ENCODE measurements at places on chromosomes 12 and 14. TPM values are rescaled to one million over a fixed set of nuclear protein-coding genes. Genes with fewer than 3 reads are reported as not detected.

GRCh38 chr14:89027097-89027740, 202.8 kb downstream of the TTC8 start:
- peak; percentile 71 for DNase-seq

GRCh38 chr12:104669851-104670337, 213.1 kb downstream of the CHST11 start:
- peak; percentile 67 for DNase-seq

DNA sequence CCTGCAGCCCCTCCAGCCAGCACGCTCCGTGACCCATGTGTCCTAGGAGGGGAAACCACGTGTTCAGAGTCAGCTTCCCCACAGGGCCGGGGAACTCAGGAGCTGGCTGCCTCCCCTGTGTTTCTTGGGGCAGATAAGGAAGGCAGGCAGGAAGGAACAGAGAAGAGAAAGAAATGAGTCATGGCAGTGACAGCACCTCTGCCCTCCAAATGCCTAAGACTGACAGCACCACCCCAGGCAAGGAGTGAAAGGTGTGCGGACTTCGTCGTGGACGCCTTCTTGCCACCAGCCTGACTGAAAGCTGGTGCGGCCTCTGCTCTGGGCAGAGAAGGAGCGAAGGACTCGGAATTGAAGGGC, 167.0 kb upstream of the FKBP4 start:
- DNase-seq, result no peak

TOMM20L gene
- not detected for polyA plus RNA-seq

TAS2R7 gene
- not detected for polyA plus RNA-seq

GRCh38 chr14:105601360-105602242, 75.2 kb downstream of the TMEM121 start:
- DNase-seq, result no peak

- DNase-seq, result no peak
Observed at GRCh38 chr14:104111301-104112112, 26.0 kb downstream of the ASPG start.

DNA sequence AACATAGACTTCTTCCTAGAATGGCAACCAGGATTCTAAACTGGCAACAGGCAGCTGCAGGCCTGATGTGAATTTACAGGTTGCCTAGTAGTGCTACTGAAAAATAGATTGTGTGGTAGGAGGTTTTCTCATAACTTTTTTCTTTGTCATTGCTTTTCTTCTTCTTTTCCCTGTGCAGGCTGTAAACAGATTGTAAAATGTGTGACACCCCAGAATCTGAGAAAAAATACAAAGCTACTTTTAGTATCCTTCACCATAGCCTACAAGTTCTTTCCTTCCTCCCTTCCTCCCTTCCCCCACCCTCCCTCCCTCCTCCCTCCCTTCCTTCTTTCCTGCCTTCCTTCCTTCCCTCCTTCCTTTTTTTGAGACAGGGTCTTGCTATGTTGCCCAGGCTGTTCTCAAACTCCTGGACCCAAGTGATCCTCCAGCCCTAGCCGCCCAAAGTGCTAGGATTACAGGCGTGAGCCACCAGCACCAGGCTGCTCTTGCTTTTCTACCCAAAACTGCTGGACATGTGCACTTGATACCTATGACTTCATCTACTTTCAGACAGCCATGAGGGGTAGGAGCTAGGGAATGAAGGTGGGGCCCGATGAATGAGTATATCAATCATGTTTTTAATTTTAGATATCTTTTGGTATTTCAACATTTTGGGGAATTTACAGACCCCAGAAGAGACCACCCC, 114.2 kb upstream of the EEA1 start:
- no peak for DNase-seq

NINJ2 gene
- 2.3 TPM for polyA plus RNA-seq

GRCh38 chr14:21672116-21672515, 1.5 kb downstream of the OR4E1 start:
- DNase-seq, result peak; percentile 20

- no peak for DNase-seq
Observed at GRCh38 chr12:78236264-78236663, 405.6 kb downstream of the NAV3 start.

GRCh38 chr12:32470936-32471470, 71.6 kb downstream of the FGD4 start:
- DNase-seq, result no peak

IGFBP6 gene
- polyA plus RNA-seq, result 109 TPM

DNA sequence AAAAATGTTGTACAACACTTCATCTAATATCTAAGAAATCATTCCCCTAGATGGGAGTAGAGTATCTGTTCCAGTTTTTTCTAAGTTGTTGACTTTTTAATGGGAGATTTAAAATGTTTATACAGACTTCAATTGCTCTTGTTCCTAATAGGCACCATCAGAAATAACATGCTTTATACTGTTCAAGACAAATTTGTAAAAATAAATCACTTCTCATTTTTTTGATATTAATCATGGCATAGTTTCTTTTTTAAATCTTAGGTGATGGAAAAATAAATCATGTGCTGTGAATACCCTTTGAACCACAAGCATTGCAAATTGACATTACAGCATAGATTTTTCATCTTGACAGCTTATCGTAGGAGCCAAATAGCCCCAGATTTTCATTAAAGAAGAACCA, 473.5 kb upstream of the MGAT4C start:
- no peak for DNase-seq

DNA sequence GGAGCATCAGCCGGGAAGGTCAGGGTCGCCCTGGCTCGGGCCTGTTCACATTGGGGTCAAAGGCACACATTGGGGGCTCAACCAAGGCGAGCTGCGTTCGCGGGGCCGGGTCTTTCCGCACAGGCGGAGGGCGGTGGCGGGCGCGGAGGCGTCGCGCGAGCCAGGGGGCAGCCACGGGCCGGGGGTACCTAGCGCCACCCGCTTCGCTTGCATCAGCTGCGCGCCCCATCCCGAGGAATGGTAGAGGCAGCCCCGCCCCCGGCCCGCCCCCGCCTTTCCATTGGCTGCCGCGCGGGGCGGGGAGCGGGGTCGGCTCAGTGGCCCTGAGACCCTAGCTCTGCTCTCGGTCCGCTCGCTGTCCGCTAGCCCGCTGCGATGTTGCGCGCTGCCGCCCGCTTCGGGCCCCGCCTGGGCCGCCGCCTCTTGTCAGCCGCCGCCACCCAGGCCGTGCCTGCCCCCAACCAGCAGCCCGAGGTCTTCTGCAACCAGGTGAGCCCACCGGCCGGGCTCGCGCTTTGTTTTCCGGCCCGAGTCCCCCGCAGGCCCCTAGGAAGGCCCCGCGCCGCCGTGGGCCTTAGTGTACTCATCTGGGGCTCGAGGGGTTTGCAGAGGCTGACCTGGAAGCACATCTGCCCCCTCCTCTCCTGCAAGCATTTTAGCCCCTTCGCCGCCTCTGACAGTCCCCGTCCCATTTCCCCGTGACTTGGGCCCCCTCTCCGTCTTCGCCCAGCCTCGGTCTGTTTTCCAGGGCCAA, at the start of gene ALDH2:
TSS of gene ALDH2 (plus strand) at position 326 of the 754 bp plus-strand sequence. CDS start at position 376, 50 bp downstream.
- peak; percentile 79 for DNase-seq

- DNase-seq, result peak; percentile 69
Observed at GRCh38 chr12:52884526-52885293, 20.2 kb downstream of the KRT8 start.

GRCh38 chr12:46390881-46391280, 18.3 kb upstream of the SLC38A2 start:
- DNase-seq, result no peak

DNA sequence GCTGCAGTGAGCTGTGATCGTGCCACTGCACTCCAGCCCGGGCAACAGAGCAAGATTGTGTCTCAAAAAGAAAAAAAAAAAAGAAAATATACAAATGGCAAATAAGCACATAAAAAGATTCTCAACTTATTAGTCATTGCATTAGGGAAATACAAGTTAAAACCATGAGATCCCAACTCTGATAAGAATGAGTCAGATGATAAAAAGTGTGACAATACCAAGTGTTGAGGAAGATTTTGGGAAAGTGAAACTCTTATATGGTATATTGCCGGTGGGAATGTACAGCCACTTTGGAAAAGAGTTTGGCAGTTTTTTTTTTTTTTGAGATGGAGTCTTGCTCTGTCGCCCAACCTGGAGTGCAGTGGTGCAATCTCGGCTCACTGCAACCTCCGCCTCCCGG, 7.6 kb upstream of the PRPF40B start:
- no peak for DNase-seq

DNA sequence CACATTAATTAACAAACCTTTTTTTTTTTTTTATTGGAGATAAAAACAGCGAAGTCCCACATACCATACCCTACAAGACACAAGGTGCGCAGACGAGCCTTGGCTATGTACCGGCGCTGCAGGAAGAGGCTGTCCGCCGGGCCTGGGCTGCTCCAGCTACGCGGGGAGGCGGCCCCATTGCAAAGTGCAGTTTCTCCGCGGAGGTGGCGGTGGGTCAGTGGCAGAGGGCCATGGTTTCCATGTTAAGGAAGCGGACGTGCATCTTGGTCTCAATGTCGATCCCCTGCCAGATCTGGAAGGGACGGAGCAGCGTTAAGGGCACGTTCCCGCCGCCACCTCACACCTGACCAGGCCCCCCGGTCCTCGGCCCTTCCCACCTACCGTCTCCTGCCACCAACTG, 60.3 kb downstream of the TESC start:
- DNase-seq, result no peak

ABCC9 gene
- polyA plus RNA-seq, result 0.49 TPM

DNA sequence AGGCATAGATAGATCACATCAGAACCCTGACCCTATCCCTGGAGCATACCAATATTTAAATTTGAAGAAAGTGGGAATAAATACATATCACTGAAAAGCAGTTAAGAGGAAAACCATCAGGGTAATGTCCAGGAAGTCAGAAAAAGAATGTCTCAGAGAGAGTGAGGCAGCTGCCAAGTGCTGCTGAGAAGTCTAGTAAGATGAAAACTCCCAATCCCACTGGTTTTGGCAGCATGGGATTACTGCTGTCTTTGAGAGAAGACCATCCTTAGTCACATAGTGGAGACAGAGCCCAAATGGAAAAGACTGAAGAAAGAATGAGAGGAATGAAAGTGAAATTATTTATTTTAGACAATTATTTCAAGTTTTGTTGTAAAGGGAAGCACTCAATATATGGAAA, 11.5 kb upstream of the TSPAN8 start:
- no peak for DNase-seq

DNA sequence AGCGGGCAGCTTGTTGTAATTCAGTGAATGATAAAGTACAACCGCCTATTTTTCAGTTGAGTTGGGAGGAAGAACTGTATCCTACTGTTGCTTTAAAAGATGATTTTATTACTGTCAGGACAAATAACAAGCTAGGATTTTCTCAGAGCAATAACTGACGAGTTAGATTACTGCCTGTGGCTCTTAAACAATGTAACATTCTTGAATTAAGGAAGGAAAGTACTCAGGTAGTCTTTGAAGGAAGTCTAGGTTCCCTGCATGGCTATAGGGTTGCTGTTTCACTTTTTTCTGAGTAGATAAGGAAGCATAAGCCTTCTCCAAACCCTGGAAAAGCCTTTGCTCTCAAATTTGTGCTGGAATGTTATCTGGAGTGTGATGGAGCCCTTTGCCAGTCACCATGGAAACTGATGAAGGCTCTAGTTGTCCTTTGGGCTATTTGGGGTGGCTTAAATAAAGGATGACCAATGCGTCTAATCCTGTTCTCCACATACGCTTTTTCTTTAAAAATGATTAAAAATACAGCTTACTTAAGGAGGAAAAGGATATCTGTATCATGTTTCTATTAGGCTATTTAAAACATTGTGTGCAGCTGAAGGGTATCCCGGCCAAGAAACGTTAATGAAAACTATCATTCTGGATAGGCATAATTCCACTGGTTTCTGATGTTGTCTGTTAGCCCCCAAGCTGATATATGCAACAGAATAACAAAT, 17.7 kb downstream of the NUBPL start:
- no peak for DNase-seq

GRCh38 chr12:71315328-71315985, 124.1 kb upstream of the LGR5 start:
- DNase-seq, result peak; percentile 19

ADGRD1 gene
- 76.2 TPM for polyA plus RNA-seq

DNA sequence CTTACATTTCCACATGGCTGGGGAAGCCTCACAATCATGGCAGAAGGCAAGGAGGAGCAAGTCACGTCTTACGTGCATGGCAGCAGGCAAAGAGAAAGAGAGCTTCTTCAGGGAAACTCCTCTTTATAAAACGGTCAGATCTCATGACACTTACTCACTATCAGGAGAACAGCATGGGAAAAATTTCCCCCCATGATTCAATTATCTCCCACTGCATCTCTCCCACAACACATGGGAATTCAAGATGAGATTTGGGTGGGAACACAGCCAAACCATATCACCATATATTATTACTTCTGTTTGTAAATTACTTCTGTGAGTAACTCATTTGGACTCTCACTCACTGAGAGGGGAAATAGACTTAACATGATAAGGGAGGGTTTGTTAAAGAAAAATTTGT, 1496.8 kb upstream of the TMEM132C start:
- DNase-seq, result no peak

CHGA gene
- 0.31 TPM for polyA plus RNA-seq

PUS7L gene
- not detected for polyA plus RNA-seq

- DNase-seq, result no peak
Observed at GRCh38 chr14:68680541-68681051, 112.3 kb downstream of the ZFP36L1 start.
